ENCODE measurements at places on chromosomes 7 and 10. TPM values are rescaled to one million over a fixed set of nuclear protein-coding genes. Genes with fewer than 3 reads are reported as not detected.

DNA sequence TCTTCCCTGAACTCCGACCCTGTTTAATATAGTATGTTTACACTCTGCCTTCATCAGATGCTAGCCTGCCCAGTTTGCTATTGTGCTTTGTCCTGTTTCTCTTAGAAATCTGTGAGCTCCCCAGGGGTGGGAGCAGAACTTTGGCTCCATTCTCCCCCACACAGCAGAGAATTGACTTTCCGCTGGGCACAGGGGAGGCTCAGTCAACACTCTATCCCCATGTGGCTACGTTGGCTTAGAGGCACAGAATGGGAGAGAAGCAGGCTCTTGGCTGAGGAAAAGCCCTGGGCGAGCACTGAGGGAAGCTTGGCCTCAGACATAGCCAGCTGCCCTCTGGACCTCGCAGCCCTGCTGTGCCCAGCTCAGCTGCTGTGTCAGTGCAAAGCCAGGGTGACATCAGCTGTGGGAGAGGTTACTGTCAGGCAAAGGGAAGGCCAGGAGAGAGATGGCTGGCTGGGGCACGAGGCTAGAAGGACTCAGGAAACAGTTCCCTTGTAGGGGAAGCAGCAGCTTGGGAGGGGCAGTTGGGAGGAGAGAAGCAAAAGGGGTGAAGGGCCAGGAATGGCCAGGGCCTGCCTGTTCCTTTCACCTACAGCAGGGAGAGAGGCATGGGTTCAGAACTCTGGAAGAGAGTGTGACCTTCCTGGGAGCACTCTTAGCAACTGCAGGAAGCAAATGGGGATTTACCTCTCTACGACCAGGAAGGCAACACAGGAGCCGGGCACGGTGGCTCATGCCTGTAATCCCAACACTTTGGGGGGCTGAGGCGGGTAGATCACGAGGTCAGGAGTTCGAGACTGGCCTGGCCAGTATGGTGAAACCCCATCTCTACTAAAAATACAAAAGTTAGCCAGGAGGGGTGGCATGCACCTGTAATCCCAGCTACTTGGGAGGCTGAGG is 5.8 kb upstream of the SCD start:
- no peak for DNase-seq

DNA sequence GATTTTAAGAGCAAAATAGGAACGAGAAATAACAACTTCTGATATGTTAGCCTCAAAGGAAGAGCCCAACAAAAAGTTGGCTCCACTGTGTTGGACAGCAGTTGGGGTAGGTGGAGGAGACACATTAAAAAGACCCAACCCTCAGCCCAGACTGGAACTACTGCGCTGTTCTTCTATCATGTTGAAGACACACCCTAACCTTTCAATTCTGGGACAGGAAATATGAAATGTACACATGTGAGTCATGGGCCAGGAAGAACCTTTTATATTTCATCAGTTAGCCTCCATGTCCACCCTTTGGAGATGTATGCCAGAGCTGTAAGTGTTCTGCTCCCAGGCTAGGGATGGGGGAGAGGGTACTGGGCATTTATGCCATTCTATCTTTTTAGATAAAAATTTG is 22.1 kb downstream of the CLDN12 start:
- DNase-seq, result no peak

DNA sequence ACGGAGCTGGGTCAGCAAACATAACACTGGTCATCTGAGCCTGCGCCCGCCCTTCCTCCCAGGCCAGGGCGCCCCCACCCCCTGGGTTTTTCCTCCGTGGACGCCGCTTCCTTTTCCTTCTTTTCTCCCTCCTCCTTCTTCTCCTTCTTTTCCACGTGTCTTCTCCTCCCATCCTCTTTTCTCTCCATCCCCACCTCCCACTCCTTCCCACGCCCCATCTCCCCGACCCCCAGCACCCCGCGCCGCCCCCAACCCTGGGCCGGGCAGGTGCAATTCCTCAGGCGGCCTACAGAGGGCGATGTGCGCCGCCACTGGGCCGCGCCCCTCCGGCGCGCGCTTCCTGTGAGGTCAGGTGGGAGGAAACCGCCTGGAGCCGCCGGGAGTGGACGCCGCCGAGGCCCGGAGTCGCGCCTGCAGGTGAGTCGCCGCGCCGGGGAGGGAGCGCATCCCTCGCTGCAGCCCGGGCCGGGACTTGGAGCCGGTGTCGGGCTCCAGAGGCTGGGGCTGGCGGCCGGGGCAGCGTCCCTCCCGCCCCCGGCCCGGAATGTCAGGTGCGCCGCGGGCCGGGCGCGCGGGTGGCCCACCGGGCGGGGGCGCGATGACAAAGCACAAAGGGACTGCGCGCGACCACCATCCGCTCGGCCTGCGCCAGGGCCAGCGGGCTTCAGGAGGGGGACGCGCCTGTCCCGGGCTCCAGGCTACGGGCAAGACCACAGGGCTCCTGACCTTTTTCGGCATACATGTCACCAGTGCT is at the start of gene FAM241B:
Gene FAM241B, plus strand, starts transcription at position 351 of the 754 bp plus-strand sequence. CDS start 1,497 bp downstream, outside the sequence.
- peak; percentile 70 for DNase-seq

Gene OR6V1
- not detected for polyA plus RNA-seq

Gene LGI1
- polyA plus RNA-seq, result 5.1 TPM

- DNase-seq, result no peak
These were observed 73.6 kb downstream of the RELN start for GRCh38 chr7:103915680-103916357.

All from renal pelvis (tissue), 12 donors.